BE2C (cell line): ENCODE measurements at places on chromosomes 4 and X.
A peak's percentile ranks its signal among the peaks of the same experiment; 100 is the strongest.

DNA sequence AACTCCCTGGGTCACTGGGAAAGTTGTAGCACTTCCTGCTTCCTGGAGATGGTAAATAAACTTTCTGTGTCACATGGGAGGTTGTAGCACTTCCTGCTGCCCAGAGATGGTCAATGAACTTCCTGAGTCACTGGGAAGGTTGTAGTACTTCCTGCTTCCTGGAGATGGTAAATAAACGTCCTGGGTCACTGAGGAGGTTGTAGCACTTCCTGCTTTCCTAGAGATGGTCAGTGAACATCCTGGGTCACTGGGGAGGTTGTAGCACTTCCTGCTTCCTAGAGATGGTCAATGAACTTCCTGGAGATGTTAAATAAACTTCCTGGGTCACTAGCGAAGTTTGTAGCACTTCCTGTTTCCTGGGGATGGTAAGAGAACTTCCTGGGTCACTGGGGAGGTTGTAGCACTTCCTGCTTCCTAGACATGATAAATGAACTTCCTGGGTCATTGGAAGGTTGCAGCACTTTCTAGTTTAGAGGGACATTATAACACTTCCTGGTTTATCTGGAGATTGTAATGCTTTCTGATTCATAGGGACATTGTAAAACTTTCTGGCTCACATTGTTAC, 62.3 kb upstream of the CD99 start:
- no peak for DNase-seq

DNA sequence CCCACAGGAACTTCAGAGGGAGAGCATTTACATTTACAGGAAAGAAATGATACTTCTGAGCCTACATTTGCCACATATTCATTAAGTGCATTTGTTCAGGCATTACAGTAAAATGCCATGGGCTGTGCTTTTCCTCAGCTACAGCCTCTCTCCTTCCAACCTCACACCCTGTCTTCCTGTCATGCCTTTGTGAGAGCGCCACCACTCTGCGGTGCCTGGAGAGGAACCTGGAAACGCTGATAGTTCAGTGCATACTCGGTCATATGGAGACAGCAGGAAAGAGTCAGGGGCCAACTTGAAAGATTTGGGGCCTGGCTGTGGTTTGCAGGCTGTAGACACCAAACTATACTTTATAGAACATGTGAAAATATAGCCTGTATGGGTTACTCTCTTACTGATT, 40.5 kb downstream of the NFKB1 start:
- DNase-seq: no peak

DNA sequence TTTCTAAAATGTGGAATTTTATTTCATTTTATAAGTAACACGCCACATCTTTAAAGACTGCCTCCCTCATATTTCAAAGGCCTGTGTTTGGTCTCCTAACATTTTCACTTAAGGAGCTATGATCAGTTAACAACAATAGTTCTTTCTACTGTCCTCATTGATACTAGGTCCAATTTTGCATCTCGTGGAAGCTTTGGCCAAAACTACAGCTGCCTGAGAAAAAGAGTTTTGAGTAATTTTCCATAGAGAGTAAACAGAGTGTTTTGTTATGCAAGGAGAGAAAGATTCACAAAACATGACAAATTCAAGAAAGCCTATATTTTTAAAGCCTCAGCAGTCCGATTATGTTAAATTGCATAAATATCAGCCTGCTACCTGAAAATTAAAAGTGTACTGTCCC, 11.4 kb upstream of the PCDH18 start:
- no peak for DNase-seq

DNA sequence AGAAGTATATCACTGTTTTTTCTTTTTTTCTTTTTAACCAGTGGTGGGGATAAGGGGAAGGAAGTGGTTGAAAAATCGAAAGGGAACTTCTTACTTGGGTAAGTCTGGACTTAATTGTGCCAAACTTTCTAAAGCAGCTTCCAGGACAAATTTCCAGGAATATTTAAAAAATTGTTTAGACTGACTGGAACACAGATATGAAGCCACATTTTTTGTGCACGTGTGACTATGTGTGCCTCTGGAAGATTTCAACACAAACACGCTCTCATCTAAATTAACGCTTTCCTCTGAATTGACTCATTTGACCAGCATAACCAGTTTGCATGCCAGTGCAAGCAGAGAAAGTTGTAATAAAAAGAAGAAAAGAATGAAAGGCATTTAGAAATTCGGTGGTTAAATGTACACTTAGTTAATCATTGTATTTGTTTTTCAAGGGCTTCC, 18.8 kb upstream of the YTHDC1 start:
- DNase-seq: no peak

- no peak for DNase-seq
These were observed 89.0 kb downstream of the COMMD8 start for GRCh38 chr4:47374477-47374876.

GRCh38 chrX:96464880-96465558, 219.6 kb upstream of the DIAPH2 start:
- DNase-seq: no peak

- DNase-seq: no peak
These were observed 52.1 kb upstream of the GRID2 start for GRCh38 chr4:92251711-92252110.

GRCh38 chr4:145289403-145290076, 109.2 kb upstream of the OTUD4 start:
- no peak for DNase-seq

- no peak for DNase-seq
These were observed 13.8 kb upstream of the SMS start for GRCh38 chrX:21926527-21927278.

GRCh38 chrX:18895189-18895951, 88.5 kb downstream of the PHKA2 start:
- no peak for DNase-seq

- DNase-seq: peak; percentile 18
These were observed 383.3 kb downstream of the BCOR start for GRCh38 chrX:39714471-39714870.

- no peak for DNase-seq
These were observed 33.0 kb downstream of the REELD1 start for GRCh38 chr4:146247356-146247755.

DNA sequence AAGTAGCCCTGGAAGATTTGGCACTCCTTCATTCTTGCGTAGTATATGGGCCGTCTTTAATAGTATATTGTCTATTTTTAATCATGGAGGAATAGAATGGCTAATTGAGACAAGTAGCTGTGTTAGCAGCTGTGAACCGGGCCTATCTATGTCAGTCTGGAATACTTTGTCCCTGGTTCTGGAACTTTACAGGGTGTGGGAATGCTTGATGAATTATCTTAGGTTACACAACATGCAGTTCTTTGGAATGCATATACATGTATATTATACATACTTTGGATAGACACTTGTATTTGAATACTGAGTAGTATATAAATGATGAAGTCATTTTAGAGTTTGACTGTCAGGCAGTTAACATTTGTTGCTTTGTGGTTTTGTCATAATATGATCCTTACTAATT, 37.4 kb downstream of the PDLIM5 start:
- DNase-seq: no peak

- peak; percentile 65 for DNase-seq
These were observed 895 bp downstream of the USP51 start for GRCh38 chrX:55488593-55489313.

GRCh38 chrX:65993915-65994460, 45.9 kb downstream of the VSIG4 start:
- no peak for DNase-seq

GRCh38 chr4:33072298-33073089, 2352.3 kb downstream of the PCDH7 start:
- DNase-seq: no peak

- DNase-seq: no peak
These were observed 465.5 kb upstream of the CTSO start for GRCh38 chr4:156419080-156419685.

DNA sequence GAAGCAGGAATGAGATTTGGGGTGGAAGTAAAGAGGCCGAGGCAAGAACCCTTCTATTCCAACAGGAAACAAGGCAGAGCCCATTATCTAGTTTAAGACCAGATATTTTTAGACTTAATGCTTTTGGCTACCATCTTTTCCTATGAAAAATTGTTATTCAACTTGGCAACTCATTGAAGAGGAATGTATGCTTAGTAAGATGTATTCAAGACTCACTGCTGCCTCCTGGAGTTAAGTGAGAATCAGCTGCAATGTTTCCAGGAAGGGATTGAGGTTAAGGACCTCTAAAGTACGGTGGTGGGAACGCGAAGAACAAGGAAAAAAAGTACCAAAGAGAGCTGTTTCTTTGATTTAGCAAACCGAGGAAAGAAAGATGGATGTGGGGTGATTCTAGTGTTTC, 89.1 kb downstream of the RAPGEF2 start:
- DNase-seq: no peak

- no peak for DNase-seq
These were observed 47.2 kb upstream of the PPP1R2C start for GRCh38 chrX:42825201-42825600.

DNA sequence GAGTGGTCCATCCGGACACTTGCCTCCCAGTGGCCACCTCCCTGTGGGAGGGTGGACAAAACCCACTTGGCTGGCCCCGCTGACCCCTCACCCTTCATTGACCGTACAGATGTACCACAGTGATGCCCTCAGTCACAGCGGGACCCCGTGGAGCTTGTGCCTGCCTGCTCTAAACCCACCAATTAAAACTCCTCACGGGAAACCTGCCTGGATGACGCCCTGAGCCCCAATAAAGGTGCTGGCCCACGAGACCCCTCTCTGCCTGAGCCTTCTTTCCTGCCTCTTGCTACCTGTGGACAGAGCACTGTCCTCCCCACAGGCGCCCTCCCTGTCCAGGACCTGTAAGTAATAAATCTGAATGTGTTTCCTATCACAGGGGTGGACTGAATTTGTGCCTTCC, 32.9 kb downstream of the RNF212 start:
- no peak for DNase-seq

DNA sequence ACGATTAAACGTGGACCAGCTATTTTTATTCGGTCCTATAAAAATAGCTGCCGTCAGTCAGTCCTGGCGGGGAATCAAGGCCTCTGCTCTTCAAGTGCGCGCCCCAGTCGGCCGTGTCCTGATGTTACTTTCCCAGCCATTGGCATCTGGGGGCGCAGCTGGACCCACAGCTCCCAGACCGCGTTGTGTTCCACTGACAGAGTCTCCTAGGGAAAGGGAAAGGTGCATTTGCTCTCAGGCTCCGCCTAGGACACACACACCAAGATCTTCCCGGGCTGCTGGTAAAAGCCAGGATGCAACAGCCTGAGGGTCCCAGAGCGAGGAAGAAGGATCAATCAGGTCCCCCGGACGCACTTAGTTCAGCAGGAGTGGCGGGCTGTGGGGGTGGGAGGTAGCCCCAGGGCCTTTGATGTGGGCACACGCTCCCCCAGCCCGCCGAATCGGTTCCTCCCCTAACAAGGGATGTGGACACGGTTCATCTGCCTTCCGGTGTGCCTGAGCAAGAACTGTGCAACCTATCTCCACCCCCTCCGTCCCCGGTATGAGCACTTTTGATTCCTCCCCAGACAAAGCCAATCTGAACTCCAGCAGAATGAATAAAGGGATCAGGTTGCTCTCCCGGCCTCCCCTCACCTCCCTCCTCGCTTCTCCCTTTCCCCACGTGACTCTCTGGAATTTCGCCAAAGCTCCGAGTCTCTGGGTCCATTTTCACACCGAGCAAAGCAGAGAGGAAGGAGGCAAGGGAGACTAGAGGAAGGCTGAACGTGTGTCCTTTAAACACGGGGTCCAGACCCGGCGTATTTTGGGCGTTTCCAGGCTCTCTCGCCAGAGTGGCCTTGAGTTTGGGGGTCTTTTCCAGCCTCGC, 626 bp upstream of the FRAS1 start:
- peak; percentile 88 for DNase-seq

- no peak for DNase-seq
These were observed 1.7 kb downstream of the RNF175 start for GRCh38 chr4:153758136-153758535.

- no peak for DNase-seq
These were observed 60.8 kb downstream of the DLG3 start for GRCh38 chrX:70505451-70505841.

- DNase-seq: no peak
These were observed 1081.5 kb upstream of the TENM3 start for GRCh38 chr4:181161669-181162068.
